HT1080 (cell line): ENCODE measurements at places on chromosomes 11 and 22.

GRCh38 chr11:34184505-34185015 lies 79.1 kb downstream of the NAT10 start:
- DNase-seq = no peak

DNA sequence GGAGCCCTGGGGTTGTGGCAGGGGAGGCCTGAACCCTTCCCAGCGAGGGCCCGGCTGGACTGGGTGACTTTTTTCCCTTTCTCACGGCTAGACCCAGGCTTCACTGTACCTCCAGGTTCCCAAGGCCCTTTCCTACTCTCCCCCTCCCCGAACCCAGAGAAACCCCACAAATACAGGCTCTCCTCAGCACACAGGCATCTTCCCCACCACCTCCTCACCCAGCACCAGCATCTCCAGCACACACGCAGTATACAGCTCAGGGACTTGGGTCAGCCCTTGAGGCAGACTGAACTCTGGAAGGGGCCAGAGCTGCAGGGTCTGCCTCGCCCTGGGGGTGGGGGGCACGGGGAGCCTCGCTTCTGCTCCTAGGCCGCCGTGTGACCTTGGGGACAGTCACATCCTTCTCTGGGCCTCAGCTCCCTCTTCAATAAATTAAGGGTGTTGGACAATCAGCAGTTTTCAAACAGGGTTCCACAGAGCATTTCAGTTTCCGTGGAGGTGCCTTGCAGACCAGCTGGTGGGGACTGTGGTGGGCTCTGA lies 4.5 kb downstream of the TMPRSS13 start:
- DNase-seq = no peak

DNA sequence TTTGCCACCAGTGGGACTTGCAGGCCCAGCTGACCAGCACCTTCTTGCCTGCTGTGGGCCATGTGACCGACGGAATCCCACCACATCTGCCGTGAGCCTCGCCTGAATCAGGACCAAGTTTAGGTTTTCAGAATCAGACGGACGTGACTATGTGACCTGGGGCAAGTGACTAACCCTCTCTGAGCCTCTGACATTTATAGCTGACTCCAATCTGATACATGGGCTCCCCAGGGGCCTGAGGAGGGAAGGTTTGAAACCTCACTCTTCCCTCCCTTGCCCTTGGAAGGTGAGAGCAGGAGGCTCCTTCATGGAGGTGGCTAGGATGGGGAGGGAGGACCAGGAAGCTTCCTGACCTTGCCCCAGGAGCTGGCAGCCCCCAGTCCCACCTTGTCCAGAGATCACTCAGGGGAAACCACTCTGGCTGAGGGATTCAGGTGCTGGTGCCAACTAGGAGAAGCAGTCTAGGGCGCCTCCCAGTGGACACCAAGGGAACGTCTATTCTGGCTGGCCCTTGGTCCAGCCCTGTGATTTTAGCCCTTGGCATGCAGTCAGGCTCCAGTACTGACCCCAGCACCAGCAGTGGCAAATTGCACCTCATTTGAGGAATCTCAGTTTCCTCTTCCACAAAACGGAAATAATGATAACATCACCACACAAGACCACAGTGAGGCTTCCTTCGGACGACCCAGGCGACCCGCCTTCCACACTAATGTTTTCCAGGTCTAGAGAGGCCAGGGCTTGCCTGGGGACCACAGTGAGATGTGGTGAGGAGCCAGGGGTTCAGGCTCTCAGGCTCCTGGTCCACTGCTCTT lies 47.2 kb upstream of the SYT7 start:
- peak; percentile 62 for DNase-seq

- DNase-seq = no peak
These were observed 346.4 kb upstream of the ARHGAP42 start for GRCh38 chr11:100340466-100341319.

GRCh38 chr22:45009606-45010531 lies at the start of gene PHF21B:
Gene PHF21B, minus strand, starts transcription at chr22:45010005. Its CDS starts 456 bp downstream, at chr22:45009549.
- peak; percentile 33 for DNase-seq

GRCh38 chr11:121435132-121435531 lies 17.0 kb upstream of the SORL1 start:
- no peak for DNase-seq

DNA sequence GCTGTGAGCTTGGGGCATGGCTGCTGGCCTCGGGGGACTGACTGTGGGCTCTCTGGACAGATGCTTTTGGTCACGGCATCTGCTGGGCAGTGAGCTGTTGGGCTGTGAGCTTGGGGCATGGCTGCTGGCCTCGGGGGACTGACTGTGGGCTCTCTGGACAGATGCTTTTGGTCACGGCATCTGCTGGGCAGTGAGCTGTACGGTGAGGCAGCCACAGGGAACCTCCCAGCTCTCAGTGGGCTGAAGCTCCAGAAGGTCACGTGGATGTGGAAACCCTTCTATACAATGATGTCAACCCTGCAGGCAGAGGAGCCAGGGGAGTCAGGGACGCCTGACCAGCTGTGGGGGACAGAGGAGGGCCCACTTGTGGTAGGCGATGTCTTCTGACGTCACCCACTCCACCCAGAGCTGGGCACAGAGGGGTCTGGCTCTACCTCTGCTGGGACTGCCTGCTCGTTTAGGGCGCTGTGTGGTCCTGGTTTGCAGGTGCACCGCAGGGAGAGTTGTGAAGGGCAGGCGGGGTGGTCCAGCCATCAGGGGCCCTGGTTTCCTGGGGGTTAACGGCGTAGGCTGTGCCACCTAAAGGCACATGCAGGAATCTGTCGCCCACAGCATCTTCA lies 1331.3 kb downstream of the BRD1 start:
- no peak for DNase-seq
